Sigmoid colon (tissue), 7 donors: ENCODE measurements at places on chromosomes 5 and 9. TPM values are rescaled to one million over a fixed set of nuclear protein-coding genes. Genes with fewer than 3 reads are reported as not detected.

The MUSK gene
- total RNA-seq: 9.7 TPM

The CDC20B gene
- total RNA-seq: not detected

The IRX1 gene
- not detected for total RNA-seq

The GLDC gene
- not detected for total RNA-seq

The ZNF608 gene
- total RNA-seq: 17.9 TPM
